Heart right ventricle (tissue), 16 donors: ENCODE measurements at places on chromosomes 2 and 18. TPM values are rescaled to one million over a fixed set of nuclear protein-coding genes. Genes with fewer than 3 reads are reported as not detected.
A peak's percentile ranks its signal among the peaks of the same experiment; 100 is the strongest.

GRCh38 chr18:25434745-25435144 is 82.8 kb upstream of the ZNF521 start:
- no peak for DNase-seq

GRCh38 chr2:10362898-10363454 is 60.3 kb downstream of the HPCAL1 start:
- no peak for DNase-seq

DNA sequence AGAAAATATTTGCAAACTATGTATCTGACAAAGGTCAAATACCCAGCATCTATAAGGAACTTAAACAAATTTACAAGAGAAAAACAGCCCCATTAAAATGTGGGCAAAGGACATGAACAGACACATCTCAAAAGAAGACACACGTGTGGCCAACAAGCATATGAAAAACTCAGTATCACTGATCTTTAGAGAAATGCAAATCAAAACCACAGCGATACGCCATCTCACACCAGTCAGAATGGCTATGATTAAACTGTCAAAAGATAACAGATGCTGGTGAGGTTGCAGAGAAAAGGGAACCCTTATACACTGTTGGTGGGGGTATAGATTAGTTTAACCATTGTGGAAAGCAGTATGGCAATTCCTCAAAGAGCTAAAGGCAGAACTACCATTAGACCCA is 64.3 kb upstream of the RBMS1 start:
- no peak for DNase-seq

- no peak for DNase-seq
These were observed 171.4 kb upstream of the EPAS1 start for GRCh38 chr2:46125798-46126197.

DNA sequence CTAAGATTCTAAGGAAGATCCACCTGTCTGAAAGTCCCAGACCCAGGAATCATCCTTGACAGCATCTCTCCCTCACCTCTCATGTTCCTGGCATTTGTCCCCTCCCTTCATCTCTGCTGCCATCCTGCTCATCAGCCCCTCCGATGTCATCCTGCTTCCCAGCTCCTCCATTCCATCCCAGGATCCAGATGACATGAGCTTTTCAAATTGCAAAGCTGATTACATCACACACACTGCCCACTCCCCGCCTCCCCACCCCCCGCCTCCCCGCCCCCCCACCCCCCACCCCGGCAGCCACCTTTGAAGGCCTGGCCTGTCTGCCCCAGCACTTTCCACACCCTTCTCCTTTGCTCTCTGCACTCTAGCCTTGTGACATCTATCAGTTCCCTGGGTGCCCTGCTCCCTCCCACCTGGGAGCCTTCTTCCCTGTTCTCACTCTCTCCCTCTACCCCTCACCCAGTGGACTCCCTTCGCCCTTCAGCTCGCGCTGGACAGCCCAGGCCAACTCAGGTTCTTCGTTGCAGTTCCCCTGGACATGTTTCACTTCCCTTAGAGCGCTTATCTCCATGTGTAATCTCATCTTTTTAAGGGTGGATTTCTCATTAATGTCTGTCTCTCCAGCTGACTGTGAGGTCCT is 61.6 kb downstream of the DNMT3A start:
- no peak for DNase-seq

DNA sequence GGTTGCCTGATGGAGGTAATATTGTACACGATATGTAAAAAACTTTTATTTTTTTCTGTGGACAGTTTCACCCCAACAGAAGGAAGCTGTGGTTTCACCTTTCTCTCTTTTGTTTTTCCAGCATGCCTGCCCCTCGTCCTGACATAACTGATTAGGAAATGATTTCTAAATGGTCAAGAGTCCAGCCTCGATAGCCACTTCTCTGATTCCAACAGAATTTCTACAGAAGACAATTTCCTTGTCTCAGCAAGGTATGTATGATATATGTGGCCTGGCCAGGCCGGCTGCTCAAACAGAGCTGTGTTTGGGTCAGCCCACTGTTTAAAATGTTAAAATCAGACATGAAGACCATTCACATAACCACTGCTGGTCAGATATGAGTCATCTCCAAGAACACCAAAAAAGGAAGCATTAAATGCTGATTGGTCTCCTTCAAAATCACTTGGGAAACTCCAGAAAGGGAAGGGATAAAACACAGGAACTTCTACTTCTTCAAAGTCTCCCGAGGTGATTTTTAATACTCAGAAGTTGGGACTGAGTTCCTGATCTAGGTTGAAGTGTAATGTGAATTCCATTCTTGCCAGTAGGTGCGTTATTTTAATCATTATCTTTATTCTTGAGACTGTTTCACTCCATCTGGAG is 22.3 kb downstream of the ATP8B1 start:
- DNase-seq, result no peak

GRCh38 chr2:128275498-128276045 is 43.1 kb downstream of the HS6ST1 start:
- DNase-seq, result no peak

- DNase-seq, result no peak
These were observed 269.0 kb downstream of the ICOS start for GRCh38 chr2:204205538-204205937.

DNA sequence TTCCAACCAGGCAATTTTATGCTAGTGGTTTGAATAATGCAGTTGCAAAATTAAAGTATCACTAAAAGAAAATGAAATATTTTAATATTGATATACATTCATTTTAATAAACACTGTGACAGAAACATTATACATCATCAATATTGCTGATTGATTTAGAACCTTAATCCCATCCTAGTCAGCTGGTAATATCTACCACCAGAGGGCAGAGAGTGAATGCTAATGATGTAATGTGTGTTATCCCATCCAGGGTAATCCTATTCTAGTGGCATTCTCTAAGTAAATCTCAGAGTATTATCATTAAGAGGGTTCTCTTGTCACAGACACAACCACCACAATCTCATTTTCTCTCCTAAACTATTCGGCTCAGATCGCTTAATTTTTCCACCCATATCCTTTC is 477.4 kb downstream of the CPS1 start:
- DNase-seq, result no peak

DNA sequence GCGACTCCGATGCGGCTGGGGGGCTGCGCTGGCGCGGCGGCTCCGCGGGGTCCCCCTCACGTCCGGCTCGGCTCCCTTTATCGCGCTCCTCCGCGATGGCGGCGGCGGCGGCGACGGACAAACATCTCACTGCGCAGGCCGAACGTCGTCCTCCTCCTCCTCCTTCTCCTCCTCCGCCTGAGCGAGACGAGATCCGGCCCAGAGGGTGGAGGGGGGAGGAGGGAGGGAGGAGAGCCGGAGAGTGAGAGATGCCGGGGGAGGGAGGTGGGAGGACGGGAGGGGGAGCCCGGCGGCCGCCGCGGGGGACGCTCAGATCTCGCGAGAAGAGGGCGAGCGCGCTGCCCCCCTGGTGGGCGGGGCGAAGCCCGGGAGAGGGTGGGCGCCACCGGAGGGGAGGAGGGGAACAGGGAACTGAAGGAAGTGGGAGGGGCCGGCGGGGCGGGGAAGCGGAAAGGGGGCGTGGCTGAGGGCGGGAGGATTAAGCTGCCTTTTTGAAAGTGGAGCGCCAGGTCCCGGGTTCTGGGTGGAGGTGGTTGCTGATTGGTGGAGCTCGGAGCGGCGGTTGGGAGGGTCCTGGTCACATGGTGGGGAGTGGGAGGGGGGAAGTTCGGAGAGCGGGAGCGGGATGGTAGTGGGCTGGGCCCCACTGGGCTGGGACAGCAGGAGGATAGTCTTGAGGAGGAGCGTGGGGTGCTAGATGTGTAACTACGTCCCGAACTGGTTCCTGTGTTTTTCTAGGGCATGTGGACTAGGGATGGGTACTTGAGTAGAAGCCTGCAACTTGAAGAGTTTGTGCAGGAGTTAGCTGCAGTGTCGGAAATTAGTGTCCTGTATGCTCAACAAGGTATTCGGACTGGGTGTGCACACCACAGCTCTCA is at the start of gene CUL3:
TSS of gene CUL3 (minus strand) at position 153 of the 878 bp plus-strand sequence. CDS start 354 bp downstream, outside the sequence.
- DNase-seq, result peak; percentile 99

- DNase-seq, result peak; percentile 51
These were observed 67.1 kb upstream of the EPAS1 start for GRCh38 chr2:46230115-46230571.

DNA sequence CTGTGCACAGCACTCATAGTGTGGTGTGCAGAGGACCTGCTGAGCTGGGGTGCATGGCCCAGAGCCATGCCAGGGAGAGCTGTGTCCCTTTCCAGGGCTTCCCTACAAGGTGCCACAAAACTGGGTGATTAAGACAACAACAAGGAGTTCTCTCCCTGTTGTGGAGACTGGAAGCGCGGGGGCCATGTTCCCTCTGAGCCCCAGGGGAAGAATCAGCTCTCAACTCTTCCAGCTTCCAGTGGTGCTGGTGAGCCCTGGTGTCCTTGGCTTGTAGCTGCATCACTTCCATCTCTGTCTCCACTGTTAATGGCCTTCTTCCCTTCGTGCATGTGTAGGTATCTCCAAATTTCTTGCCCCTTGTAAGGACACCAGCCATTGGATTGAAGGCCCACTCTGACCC is 73.3 kb downstream of the CABLES1 start:
- DNase-seq, result no peak

DNA sequence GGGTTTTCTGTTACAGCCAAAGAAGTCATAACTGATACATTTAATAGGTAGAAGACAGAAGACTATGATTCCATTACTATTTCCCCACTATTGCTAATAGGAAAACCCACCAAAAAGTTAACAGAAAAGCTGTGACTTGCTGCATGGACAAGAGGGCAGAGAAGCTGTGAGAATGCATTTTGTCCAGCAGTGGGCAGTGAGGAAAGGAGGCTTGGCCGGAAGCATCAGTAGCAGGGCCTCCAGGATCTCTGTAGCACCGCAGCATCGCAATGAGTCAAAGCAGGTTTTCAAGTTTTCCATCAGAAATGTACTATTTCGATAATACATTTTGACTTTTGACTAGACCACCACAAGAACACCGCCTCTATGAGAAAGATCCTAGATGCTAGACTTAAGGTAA is 24.9 kb downstream of the MYO5B start:
- no peak for DNase-seq

DNA sequence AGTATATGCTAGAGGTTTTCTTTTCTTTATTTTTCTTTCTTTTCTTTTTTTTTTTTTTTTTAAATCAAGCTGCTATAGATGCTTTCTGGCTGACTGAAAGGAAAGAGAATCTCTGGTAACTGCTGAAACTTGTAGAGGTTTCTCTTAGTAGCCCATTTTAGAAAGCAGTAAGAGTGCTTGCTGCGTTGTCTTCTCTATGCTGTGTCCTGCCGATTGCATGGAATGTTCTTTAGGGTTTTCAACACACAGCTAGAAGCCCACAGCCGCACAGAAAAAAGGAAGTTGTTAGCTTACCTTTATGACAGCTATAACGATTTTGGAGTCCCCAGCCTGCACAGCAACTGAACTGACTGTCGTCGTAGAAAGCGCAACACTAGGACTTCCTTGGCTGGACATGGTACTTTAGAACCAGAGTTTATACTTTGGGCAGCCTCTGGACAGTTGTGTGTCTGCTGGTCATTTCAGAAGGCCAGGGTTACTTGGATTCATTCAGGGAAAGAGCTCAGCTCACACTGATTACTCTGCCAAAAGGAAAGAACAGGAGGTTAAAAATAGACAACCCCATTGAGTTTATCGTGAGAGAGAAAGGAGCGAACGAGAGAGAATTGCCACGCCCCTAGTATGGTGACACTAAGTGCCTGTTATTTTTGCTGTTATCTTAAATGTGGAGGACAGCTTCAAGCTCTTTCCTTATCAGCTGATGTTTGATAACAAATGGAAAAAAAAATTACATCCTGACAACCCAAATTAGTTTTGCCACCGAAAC is at the start of gene CCDC141:
TSS of gene CCDC141 (minus strand) at position 592 of the 766 bp plus-strand sequence. CDS start at position 396, 196 bp downstream.
- DNase-seq, result no peak

DNA sequence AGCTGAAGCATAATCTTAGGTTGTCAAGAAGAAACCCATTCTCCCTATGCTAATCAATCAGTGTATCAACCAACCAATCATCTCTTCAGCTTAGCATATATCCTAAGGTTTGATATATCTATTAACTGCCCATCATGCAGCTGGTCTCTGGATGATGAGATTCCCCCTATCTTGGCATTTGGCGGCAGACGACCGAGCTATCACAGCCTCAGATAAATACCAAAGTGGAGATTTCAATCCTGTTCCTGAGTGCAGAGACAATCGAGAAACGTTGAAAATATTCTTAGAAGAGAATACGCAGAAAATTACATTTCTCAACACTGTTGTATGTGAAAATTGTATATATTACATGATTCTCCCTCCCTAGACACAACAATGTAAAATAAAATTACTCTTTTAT is 259.0 kb upstream of the SIX3 start:
- DNase-seq, result no peak

DNA sequence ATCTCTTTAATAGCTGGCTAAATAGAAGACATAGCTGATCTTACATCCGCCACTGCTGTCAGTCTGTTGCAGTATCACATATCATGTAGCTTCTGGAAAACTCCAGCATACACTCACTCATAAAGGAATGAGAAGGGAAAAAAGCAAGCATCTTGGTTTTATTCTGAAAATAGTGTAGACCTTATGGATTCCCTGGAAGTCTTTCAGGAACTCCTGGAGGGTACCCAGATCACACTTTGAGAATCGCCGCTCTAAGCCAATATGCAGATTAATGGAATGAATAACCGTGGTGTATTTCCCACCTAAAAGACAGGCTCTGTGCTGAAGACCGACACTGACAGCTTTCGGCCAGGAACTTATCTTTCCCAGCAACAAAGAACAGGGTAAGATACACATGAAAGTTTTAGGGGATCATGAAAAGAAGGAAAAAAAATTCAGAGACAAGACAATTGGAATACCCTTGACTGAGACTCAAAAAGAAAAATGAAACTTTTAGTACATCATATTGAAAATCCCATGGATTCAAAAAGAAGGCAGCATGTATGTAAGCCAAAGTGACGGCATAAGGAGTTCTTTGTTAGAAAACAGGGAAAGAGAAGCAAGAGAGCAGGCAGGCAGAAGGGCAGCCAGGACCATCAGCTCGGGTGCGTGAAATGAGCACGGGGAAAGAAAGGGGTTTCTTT is 56.4 kb upstream of the SEC11C start:
- no peak for DNase-seq

DNA sequence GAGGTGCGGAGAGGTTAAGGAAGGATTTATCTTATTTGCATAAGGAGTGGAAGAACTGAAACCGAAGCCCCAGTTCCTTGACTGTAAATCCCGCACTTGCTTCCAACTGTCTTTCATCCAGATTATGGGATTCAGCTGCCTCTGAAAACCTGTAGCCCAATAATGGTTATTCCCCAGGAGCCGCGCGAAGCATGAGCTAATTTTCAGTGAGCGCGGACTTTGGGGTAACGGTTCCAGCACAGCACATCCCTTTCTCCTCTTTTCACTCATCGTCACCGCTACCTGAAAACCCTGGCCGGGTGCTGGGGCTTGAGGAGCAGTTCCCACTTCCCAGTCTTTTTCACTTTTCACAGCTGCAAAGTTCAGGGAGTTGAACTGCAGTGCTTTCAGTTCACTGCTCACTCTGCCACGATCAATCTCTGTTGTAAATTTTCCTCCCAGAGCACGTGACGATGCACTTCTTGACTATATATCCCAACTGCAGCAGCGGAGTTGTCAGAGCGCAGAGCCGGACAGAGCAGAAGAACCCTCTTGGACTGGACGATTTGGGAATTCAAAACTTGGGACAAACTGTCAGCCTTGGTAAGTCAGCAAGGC is at the start of gene KCNE4:
TSS of gene KCNE4 (plus strand) at position 498 of the 597 bp plus-strand sequence. CDS start 641 bp downstream, outside the sequence.
- peak; percentile 40 for DNase-seq

GRCh38 chr2:203835420-203835819 is 32.2 kb upstream of the CTLA4 start:
- DNase-seq, result no peak

PNPT1 gene
- polyA plus RNA-seq, result 12.3 TPM

SKOR2 gene
- polyA plus RNA-seq, result not detected

CXCR2 gene
- polyA plus RNA-seq, result 0.07 TPM

PSMA8 gene
- polyA plus RNA-seq, result not detected

IL1RL1 gene
- polyA plus RNA-seq, result 44.9 TPM
